NCI-H526 treated with DMSO at 0.1 percent for 48 hours (cell line): ENCODE measurements at places on chromosomes 2 and 18.

DNA sequence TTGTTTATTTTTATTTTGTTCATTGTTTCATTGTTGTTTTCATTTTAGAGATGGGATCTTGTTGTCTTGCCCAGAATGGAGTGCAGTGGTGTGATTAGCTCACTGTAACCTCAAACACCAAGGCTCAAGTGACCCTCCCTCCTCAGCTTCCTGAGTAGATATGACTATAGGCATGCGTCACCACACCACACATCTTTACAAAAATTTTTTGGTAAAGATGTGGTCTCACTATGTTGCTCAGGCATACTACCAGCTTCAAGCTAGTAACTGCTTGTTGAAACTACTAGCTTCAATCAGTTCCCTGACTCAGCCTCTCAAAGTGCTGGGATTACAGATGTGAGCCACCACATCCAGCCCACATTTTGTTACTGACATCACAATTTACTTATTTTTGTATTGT is 14.8 kb downstream of the FAM237A start:
- DNase-seq, result no peak

GRCh38 chr2:20781656-20782265 is 41.1 kb downstream of the LDAH start:
- peak; percentile 1 for DNase-seq

GRCh38 chr2:188788621-188789020 is 185.6 kb upstream of the COL3A1 start:
- no peak for DNase-seq

- no peak for DNase-seq
These were observed 138.2 kb downstream of the VAPA start for GRCh38 chr18:10051877-10052631.

GRCh38 chr2:170533156-170533555 is 182.0 kb upstream of the SP5 start:
- DNase-seq, result no peak

DNA sequence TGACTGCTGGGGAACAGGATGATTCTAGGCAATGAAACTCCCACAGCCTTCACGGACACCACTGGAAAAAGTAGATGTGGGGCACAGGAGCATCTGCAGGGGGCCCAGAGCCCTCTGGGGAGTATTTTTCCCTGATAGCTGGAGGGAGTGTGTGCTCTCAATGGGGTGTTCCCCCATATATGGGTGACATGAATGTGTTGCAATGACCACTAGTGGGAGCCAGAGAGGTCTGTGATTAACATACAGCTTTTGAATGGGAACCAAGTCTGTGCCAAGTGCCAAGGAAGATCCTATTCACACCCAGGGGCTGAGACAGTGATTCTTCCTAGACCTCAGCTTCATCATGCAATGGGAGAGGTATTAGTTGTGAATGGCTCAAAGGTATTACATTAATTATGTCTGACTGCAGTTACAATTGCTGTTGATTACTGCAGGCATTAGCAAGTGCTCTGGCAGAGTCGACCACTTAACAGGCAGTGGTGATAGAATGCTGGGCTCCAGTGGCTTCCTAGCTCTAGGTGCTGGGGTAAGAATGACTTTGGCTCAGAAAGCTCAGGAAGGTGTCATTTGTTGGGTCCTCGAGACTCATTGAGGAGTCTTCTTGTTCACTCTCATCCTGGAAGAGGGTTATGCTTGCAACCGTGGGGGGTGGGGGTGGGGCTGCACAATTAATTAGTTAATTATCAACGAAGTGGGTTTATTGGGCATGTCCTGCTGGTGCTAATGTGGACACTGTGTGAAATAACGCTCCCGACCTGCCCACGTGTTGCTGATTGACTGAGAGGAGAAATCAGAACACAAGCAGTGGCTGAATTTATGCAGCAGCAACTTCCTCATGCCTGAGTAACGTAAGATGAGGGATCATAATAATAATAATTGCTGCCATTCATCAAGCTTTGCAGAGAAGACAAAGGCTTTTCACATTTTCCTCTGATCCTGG is 194.1 kb downstream of the CLIP4 start:
- peak; percentile 23 for DNase-seq

GRCh38 chr2:32572737-32573136 is 55.1 kb upstream of the TTC27 start:
- no peak for DNase-seq

- DNase-seq, result no peak
These were observed 28.6 kb downstream of the ITGA6 start for GRCh38 chr2:172456002-172456401.

GRCh38 chr18:45291621-45292615 is 323.4 kb upstream of the SLC14A2 start:
- DNase-seq, result no peak

- DNase-seq, result no peak
These were observed 25.9 kb upstream of the RAMP1 start for GRCh38 chr2:237833546-237833945.

DNA sequence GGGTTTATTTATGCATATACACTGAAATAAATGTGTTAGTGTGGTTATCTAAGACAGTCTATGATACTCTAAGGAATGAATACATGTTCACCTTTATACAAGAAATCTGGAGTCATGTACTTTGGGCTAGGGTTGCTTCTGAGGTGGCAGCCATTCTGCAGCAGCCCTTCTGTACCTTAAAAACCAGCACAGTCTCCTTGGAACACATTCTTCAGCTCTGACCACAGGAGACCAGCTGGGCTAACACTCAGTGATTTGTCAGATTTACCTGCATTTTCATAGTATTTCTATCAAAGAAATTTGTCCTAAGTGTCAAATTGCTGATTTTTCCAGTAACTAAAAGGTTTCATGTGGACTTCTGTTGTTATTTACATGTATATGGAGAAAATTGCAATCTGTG is 167.7 kb downstream of the CAMKMT start:
- no peak for DNase-seq

DNA sequence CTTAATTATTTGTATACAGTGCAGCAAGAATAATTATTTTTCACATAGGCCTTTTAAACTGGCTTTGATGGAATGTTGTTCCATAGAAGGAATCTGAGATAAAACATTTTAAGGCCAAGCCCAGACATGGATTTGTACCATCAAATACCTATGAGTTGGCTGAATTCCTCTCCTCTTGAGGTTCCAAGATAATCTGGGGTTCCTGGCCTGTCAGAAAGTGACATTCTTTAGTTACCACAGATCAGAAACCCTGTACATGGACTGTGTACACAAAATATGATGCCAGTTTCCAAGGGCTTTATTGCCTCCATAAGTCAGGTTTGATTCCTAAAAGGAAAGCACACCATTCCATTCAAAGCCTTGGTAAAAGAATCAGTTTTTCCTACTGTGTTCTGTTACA is 1256.7 kb upstream of the NRXN1 start:
- no peak for DNase-seq

DNA sequence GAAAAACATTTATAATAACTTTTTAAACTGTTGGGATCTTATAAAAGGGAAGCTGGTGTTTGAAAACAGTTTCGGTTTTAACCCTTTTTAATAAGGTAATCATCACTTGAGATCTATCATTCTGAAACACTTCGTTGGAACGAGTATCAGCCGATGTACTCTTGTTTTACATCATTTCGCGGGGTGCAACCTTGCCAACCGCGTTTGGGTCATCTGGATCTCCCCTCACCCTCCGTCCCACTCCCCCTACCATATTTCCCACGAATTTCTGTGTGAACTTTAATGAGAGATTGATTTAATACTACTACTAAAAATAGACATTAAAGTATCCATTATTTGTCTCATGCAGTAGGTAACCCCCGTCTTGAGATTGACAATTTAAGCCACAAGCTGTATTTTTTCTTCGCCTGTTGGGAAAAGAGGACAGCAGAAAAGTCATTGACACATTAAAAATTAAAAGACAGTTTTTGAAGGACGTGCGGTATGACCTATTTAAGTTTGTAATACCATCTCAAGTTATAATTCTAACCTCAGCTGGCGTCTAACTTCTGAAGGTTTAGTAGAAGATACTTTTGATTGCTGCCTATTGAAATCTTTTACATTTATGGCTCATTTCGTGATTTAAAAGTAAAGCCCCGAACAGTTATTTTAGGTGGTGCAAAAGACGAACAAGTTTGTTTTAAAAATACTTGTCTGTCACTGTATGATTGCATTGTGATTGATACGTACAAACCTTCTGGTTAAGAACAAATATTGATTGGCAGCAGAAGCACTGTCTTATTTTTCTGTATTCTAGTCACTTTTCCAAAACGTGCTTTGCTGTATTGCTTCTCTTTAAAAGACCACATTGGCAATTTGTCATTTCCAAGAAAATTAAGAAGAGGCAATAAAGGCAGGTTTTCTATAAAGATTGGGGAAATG is 1.5 kb downstream of the CREB1 start:
- peak; percentile 42 for DNase-seq

DNA sequence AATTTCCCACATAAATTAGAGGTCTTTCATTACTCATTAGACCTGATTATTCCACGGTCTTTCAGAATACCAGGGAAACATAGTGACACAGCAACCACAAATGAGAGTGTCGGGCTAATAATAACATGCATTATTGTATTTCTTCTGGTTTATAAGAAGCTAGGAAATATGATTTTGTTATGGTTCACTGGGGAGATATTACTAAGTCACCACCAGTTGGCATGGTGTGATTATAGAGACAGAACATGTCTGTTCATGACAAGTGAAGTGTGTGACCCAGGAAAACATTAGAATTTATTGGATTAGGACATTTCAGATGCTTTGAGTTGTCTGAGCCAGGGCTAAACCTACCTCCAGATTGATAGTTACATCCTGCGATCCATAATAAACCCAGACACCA is 494.4 kb downstream of the FBXO15 start:
- DNase-seq, result no peak

- DNase-seq, result peak; percentile 48
These were observed 95.6 kb downstream of the GALNT3 start for GRCh38 chr2:165698444-165698884.

GRCh38 chr18:7812431-7813063 is 245.4 kb downstream of the PTPRM start:
- no peak for DNase-seq

DNA sequence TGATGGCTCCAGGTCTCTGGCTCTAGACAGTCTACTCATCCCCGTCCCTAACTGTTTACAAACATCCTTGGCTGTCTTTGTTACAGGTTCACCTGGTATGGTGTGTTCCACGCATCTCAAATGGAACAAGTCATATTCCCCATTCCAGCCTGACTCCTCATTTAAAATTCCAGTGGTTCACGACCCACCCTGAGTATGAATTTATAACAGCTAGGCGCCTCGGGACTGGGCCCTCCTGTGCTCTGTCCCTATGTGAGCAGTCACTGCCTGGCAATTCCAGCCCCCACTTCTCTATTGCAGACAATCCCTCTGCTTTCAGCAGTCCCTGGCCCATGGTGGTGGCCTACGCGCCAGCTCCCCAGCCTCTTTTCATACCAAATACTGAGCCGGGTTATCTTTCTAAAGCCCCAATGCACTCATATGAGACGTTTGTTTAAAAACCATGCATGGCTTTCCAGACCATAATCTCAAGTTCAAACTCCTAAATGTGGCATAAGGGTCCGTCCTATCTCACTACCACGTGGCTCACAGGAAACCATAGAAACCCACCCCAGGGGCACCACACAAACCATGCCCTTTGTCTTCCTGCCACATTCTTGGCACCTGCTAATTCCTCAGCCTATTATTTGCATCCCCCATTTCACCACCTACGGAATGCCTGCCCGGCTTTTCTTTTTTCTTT is 1.6 kb downstream of the SERPINB8 start:
- no peak for DNase-seq

DNA sequence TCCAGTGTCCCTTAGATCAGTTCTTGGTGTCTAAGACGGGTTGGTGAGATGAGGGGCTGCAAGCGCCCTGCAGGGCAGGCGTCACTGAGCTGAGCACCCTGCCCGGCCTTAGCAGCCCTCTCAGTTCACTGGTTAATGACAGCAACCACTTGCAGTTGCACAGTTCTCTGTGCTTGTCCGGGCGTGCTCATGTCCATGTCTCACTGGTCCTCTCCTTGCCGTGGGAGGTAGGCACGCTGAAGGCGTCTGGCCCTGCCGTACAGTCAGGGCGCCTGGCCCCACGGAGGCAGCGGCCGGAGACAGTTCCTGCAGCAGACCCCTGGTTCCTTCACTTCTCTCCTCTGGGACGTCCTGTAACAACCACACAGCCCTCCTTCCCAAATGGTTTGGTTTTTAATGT is 75.3 kb downstream of the ARHGEF4 start:
- DNase-seq, result peak; percentile 65

- DNase-seq, result no peak
These were observed 41.8 kb downstream of the TTC32 start for GRCh38 chr2:19860022-19860421.

DNA sequence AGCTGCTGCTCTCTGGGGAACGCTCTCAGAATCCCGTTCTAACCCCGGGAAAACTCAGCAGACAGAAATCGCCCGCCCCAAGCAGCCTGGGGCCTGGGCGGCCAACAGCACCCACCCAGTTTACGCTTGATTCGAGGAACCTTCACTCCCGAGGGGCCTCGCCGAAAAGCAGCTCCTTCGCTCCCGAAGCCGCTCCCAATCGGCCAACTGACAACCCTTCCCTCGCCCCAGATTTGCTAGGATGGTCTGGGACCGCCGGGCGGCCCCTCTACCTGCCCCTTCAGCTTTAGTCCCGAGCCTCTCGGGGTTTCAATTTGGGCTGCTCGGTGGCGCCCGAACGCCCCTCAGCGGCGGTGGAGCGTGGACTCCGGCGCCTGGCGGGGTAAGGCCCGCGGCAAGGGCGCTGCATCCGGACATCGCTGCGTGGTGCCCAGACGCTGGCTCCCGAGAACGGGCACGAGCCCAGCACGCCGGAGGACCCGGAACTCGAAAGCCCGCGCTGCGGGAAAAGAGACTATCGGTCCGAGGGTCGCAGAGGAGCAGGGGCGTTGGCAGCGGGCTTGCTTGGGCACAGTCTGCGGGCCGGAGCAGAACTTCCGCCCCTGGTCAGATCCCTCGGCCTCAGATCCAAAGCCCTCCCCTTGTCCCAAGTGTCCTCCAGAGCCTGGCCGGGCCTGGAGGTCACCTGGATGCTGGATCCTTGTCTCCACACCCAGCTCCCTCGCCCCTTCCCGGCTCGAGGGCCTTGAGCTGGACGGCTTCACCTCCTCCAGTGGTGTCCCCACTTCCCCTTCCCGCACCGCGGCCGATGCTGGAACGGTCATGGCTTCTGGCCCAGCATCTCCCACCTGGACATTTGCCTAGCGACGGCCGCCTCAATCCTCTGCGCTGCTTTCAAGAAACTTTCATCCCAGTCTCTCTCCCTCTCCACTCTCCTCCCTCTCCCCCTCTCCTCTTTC is 3.0 kb upstream of the OTX1 start:
- DNase-seq, result no peak

DNA sequence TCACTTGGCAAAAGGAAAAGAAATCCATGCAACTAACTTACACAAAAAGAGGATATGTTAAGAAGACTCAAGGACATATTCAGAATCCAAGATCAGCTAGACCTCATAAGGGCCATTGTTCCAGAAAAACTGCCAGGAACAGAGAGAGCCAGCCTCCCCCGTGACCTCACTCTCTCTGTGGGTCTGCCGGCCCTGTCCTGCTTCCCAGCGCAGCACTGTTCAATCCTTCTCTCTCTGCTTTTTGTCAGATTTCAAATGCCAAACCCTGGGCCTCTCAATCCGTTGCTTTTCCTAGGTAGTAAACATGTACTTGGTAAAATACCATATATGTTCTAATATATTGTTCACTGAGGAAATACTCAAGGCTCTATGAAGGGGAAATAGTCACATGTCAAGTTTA is 40.0 kb upstream of the ACKR3 start:
- no peak for DNase-seq
